ENCODE measurements at places on chromosomes 2 and 18.

DNA sequence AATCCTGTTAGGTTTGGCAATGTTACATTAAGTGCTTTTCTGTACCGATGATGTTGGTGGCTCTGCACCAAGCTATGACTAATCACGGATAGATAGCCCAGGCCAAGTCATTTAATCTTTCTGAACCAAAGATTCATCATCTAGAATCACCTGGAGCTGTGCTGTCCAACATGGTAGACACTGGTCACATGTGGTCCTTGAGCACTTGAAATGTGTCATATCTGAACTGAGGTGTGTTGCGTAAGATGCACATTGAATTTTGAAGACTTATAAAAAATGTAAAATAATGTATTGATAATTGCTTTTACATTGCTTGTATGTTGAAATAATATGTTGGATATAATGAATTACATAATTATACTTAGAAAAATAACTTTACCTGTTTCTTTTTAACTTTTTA is 39.8 kb upstream of the NXPH2 start:
- no peak for DNase-seq

GRCh38 chr2:59868981-59869380 is 684.5 kb downstream of the BCL11A start:
- no peak for DNase-seq

DNA sequence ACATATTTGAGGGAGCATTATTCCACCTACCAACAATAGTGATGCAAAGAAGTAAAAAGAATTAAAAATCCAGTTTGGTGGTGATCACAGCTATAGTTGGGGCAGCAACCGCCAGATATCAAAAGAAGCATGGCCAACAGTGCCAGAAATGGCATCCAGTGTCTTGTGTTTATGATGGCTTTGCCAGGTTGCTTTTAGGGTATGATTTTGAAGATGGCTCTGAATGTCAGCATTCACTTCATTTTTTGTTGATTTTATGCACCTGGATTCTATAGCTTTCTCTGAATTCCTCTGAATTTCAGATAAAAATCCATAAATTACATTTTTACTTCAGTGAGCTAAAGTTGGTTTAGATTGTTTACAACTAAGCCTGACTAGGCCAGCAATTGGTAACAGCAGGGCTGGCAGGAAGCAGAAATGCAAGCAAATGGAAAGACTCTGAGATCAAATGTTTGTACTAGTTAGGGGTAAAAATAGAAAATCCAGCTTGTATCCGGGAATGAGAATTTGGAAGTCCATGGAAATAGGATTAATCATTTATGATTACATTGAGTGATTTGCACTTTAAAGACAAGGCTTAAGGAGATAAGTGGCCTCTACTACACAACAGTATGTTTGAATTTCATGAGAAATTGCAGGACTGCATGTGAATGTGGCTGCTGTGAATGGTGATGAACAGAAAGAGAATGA is 40.4 kb downstream of the COL3A1 start:
- DNase-seq: no peak

- no peak for DNase-seq
These were observed 29.3 kb downstream of the COX7A2L start for GRCh38 chr2:42331569-42332284.
